Foreskin melanocyte (primary cell): ENCODE measurements at places on chromosomes 2 and 18.
A peak's percentile ranks its signal among the peaks of the same experiment; 100 is the strongest.

DNA sequence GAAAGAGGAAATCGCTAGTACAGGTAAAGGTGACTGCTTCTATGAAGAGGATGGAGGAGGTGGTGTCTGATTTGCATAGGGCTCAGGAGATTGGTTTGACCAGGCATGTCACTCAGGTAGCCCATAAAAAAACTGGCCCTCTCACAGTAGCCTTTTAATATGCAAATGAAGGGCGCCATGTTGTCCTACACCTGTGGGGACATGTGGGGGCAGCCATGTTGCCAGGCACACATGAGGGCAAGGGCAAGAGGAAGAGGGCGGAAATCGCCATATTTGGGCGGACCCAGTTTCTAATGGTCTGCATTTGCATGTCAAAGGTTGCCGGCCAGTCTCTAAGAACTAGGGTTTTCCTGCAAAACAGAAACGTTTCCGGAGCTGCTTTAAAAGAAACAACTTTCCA lies 1330.6 kb downstream of the DSC3 start:
- no peak for DNase-seq

DNA sequence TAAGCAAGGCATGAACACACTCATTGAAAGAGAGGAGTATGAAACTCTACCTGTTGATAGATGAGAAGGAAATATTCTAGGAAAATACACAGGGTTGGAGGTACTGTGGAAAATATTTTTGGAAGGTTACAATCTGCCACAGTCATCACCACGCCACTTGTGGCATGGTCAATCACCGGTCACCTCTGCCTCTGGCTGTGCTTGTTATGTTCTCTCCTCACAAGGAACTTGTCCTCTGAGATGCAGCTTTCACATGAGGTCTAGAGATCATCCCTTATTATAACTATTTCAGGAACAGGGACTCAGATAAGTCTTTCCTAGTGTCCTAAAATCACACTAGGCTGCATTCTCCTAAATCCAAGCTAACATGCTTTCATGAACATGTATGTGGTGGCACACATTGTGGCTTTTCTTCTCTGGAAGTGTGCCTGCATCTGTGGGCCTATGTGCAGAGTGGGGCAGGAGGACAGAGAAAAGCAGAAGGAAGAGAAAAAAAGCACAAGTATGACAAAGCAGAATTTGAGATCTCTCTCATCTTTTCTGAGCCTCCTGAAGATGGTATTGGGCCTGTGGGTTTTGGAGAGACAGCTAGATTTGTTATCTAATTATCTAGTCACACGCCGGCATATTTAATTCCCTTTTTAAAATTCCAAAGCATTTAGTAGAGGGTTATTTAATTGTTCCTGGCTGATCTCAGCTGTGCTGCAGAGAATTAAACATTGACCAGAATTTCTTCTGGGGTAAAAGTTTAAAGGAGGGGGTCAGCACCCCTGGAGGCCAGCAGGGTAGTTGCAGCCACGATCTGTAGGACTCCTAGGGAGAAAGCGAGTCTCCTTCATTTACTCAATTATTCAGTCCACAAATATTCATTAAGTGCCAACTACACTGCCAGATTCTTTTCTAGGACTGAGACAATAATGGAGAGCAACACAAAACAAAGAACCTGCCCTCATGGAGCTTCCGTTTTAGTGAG lies 294.6 kb downstream of the RDH14 start:
- DNase-seq: no peak

GRCh38 chr2:133586978-133587377 lies 18.7 kb upstream of the NCKAP5 start:
- no peak for DNase-seq

DNA sequence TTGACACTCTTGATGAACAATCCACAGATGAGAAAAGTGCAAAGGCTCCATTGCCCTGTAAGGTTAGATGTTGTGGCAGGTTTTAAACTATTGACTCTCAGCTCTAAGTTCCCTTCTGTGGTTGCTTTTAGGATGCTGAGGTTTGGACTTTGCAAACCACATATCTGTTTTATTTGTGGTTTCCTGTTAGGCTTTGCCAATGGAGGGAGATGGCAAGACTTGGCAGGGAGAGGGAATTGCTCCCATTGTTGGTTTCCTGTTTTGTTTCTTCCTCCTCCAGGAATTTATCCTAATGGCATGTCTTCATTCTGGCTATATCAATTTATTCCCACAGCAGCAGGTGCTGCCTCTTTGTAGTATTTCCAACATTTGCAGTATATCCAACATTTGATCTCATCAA lies 772.3 kb downstream of the LRRTM4 start:
- DNase-seq: no peak

GRCh38 chr2:211745295-211746097 lies 793.1 kb downstream of the ERBB4 start:
- DNase-seq: peak; percentile 35
